ENCODE measurements at places on chromosomes 6 and 20. TPM values are rescaled to one million over a fixed set of nuclear protein-coding genes. Genes with fewer than 3 reads are reported as not detected.

GRCh38 chr6:165266191-165266590 is 43.2 kb downstream of the C6orf118 start:
- no peak for DNase-seq

Gene SPDEF
- not detected for total RNA-seq

DNA sequence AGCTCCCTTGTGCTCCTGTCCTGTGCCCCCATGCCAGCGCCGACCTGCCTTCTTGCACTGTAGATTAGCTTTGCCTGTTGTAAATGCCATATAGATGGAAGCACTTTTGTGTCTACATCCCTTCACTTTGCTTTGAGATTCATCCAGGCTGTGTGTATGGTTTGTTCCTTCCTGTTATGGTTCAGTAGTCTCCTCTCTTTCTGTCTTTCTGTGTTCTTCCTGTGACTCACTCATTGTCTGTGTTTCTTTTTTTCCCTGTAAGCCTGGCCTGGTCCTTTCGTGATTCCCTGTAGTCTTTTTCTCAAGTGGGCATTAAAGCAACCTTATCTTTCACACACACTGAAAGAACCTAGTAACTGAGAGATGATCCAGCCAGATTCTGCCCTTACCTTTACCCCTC is 66.6 kb downstream of the JARID2 start:
- peak; percentile 83 for DNase-seq

Gene SERINC1
- 205 TPM for total RNA-seq

Gene OLIG3
- not detected for total RNA-seq

- DNase-seq, result no peak
Measured at GRCh38 chr6:169763308-169763707, 11.9 kb downstream of the ERMARD start.

DNA sequence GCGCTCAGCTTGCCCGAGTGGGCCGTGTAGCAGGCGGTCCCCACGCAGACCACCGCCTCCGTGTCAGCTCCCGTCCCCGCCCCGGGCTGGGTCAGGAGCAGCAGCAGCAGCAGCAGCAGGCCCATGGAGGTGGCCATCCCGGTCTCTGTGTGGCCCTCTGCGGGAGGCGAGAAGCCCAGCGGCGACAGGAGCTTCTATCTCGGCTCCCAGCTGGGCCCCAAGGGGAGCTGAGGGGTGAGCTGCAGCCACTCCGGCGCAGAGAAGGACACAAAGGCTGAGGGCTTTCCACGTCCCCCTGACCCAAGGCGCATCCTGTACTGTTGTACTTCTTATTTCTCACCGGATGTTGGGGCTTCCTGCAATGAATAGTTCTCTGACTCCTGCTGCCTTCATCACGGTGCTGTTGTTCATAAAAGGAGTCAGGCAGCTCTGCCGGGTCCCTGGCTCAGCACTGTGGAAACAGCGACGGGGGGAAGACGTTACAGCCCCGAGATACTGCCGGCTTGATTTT is at the start of gene CD93:
TSS of gene CD93 (minus strand) at position 269 of the 511 bp plus-strand sequence. CDS start at position 137, 132 bp downstream.
- peak; percentile 64 for DNase-seq

- no peak for DNase-seq
Measured at GRCh38 chr6:120938876-120939472, 395.3 kb downstream of the TBC1D32 start.

DNA sequence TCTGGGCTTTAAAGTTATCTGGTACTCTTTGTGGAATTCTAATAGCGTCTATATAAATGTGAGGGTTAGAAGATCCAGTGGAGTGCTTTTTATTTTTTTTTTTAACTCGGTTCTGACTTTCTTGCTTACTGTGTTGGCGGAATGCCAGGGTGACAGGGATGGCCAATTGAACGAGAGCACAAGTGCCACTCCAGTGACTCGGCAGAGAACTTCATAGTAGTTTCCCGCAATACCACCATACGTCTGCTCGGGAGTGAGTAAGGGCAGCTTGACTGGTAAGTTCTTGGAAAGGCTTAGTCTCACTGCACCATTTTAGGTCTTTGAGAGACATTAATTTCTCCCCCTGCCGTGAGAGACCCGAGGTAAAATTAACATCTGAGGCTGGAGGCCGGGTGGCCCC is 49.4 kb upstream of the TULP1 start:
- no peak for DNase-seq

DNA sequence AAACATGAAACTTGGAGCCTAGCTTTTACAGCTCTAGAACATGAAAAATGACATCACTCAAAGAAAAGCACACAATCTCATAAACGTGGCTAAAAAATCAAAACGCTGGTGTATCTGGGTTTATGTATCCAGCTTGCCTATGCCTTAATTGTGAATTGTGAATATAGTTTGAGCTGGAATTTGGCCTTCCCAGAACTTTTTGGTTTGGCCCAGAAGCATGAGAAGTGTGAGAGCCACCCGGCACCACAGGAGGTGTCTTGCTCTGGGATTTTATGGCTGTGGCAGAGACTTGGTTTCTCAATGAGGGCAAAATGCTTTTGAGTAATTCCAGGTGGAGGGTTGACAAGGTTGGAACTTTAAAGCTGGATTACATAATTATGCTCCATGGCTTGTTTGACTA is 69.2 kb downstream of the TIAM2 start:
- DNase-seq, result no peak

- DNase-seq, result no peak
Measured at GRCh38 chr6:169857343-169858292, 106.2 kb downstream of the ERMARD start.

- no peak for DNase-seq
Measured at GRCh38 chr20:35871259-35871771, 83.0 kb downstream of the SCAND1 start.

DNA sequence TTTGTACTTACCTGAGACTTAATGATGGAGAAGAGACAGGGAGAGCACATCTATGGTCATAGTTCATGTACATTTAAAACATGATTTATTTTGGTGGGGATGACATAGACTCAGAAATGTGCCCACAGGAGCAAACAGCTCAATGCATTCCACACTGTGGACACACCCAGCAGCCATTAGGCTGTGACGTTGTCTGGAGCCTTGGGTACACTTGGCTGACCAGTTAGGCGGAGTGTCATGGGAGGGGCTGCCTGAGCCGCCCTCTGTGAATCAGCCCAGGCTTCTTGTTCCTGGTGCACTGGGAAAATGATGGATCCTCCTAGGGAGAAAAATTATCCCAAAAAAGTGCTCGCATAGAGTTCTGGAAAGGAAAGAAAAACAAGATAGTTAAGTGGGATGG is 231.0 kb upstream of the GMDS start:
- DNase-seq, result no peak

Gene CPXM1
- total RNA-seq, result 0.13 TPM

- no peak for DNase-seq
Measured at GRCh38 chr6:2185466-2185865, 59.9 kb downstream of the GMDS start.

GRCh38 chr6:147022041-147022440 is 182.2 kb upstream of the STXBP5 start:
- no peak for DNase-seq

Gene ZSCAN23
- under 0.01 TPM for total RNA-seq

Gene RAET1L
- not detected for total RNA-seq

Gene TXLNB
- total RNA-seq, result 0.51 TPM

Gene SLC17A1
- not detected for total RNA-seq

Gene PXMP4
- total RNA-seq, result 4.2 TPM

DNA sequence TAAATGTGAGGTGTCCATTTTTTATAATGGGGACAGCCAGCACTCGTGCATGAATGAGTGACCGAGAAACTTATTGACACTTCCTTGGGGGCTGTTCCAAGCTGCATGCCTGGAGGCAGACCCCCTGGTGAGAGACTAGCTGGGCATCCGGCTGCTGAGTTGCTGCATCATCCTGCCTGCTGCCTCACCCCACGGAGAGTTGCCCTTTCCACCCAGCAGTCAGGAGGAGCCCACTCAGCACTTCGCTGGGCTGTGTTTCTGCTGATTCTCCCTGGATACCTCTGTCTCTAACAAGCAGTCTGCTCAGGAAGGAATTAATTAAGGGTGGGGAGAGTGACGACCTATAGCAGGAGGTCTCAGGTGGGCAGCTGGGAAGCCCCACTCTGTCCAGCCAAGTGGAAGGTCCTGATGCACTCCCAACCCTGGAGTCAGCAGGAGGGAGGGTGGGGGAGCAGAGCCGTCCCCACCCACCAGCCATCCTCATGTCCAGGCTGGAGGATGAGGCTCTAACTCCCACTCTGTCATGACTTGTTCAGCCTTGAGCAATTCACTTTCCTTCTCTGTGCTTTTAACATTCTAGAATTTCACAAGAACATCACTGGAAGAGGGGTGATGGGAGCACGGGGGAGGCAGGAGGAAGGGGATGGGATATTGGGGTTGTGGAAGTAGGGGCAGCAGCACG is 177.3 kb downstream of the LRFN2 start:
- DNase-seq, result no peak
